ENCODE measurements at places on chromosomes 7 and 10.

DNA sequence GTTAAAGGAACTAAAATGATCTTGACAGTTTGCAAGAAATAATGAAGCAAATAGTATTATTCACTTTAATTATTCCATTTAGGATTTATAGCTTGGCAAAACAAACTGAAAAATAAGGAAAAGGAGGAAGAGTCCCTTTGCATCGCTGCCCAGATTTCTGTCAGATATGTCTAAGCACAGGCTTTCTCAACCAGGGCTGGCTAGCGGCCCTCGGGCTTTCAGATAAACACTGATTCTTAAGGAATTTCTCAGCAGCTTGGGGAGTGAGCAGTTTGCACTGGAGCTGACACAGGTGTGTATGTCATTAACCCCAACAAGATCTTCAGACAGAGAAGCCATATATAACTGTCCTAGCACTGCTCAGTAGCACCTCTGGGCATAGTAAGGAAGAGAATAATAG, 47.9 kb upstream of the SEMA3D start:
- DNase-seq = no peak

GRCh38 chr10:3619241-3619640, 165.8 kb downstream of the KLF6 start:
- no peak for DNase-seq

DNA sequence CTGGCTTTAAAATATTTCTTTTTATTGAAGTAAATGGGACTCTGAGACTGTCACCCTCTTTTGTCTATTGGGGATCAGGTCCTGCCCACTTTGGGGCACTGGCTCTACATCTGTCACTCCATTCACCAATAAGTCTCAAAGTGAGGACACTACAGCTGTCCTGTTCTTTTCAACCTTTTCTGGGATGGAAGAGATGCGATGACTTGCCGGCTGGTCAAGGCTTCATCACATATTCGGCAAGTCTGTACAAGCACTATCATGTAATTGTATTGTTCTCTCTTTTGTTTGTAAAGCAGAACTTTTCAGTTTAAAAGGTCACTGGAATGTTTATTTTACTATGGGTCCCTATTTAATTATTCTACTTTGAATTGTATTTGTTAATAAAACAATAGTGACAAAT, 17.7 kb upstream of the SP8 start:
- no peak for DNase-seq

- DNase-seq = peak; percentile 45
Observed at GRCh38 chr7:27917774-27918314, 177.9 kb downstream of the TAX1BP1 start.

DNA sequence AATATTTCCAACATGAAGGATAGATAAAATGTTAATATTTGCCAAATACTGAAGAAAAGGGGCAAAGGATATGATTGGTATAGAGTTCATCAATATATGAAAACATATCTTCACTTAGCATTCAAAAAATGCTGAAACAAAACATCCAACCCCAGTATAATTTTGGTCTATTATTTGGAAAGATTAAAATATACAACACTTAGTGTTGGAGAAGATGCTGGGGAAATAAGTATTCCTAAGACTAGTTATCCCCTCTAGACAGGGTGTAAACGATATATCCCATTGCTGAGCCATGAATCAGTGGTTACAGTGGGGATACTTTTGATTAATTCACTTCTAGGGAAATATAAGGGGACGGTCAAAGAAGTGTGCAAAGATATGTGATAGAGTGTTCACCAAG, 187.3 kb upstream of the IMMP2L start:
- DNase-seq = no peak

- DNase-seq = no peak
Observed at GRCh38 chr10:12177642-12178041, 18.0 kb downstream of the NUDT5 start.

GRCh38 chr7:114718861-114719260, 203.0 kb upstream of the MDFIC start:
- DNase-seq = no peak

GRCh38 chr10:130461631-130462030, 325.4 kb downstream of the GLRX3 start:
- DNase-seq = no peak

DNA sequence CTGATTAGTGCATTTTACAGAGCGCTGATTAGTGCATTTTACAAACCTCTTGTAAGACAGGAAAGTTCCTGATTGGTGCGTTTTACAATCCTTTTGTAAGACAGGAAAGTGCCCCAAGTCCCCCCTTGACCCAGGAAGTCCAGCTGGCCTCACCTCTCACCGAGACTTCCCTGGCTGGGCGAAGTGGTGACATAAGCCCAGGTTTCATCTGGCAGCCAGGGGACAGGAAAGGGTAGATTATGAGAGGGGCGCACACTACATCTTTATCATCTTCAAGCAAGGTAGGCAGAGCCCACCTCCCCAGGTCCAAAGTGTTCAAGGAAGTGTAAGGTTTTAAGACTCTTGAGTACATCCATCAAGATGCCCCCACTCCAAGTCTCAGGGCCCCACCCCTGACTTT, 5.5 kb upstream of the GDF10 start:
- DNase-seq = no peak

DNA sequence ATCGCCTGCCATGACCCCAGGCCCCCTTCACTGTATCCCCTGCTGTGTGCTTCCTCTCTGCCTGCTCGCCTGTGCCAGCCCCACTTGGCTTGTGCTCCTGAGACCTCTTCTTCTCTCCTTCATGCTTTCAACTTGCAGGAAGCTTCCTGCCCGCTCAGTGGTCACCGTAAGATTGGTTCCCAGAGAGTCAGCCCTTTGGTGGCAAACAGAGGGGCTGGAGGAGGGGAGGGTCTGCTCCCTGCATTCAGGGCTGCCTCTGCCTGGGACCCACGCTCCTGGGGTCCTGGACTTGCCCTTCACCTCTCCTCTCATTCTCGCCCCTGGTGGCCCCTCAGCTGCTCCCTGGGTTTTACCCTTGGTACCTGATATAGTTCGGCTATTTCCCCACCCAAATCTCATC, 45.8 kb upstream of the ZNF32 start:
- DNase-seq = no peak

DNA sequence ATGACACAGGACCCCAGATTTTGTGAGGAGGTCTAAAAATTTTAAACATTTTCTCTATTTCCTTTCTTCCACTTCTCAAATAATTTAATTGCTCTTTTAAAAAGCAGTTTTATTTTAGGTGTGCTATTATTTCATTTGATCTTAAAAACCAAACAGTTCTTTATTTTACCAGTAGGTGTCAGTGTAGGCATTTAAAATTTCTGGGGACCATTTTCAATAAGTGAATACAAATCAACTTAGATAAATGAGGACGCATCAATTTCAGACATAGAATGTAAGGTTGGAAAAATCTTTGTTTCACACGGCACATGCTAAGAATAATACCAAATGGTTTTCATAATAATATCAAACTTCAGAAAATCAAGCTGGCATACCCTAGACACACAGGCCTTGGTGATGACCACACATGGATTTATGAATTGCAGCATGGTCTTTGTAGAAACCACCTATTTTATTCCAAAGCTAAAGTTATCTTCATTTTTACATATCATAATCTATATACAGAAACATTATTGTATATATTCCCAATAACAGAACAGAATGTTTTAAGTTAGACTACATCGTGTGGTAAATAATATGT, 127.6 kb upstream of the SLC26A5 start:
- DNase-seq = peak; percentile 7

GRCh38 chr7:22980422-22980821, 33.5 kb downstream of the HYCC1 start:
- DNase-seq = no peak

DNA sequence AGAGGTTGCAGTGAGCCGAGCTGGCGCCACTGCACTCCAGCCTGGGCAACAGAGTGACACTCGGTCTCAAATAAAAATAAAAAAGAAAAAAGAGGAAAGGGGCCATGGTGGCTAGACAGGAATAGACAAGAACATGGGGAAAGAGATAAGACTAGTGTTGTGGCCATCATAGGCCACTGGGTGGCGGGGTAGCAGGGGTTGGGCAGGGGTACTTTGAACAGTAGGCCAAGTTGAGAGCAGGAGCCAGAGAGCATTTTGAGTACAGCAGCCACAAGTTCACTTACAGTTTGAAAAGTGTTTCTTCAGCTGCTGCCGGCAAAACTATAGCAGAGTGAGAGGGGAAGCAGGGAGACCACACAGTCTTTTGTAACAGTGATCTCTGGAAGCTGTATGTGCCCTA, 656.0 kb downstream of the CNTNAP2 start:
- DNase-seq = peak; percentile 1

GRCh38 chr7:99898836-99899235, 20.5 kb downstream of the TRIM4 start:
- no peak for DNase-seq

DNA sequence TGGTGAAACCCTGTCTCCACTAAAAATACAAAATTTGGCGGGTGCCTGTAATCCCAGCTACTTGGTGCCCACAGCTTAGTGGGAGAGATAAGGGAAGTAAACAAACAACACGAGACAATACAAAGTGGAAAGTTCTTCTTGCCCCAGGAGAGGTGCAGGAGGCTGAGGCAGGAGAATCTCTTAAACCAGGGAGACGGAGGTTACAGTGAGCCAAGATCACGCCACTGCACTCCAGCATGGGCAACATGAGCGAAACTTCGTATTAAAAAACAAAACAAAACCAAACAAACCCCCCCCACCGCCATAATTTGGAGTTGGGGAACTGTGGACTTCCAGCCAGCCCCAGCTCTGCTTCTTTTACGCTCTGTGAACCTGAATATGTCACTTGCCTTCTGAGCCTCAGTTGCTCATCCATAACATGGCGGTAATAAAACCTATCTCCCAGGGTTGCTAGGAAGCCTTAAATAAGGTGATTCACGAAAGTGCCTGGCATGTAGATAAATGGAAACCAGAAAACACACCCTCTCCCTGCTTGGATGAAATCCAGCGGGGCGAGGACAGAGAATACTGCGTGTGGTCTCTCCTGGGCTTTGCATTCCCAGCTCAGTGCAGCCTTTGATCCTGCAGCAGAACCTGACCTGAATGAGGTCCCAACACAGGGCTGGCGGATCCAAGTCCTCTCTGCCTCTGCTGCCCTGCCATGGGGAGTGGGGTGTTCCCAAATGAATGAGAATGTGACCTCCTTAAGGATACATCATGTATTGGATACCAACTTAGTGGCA, 10.2 kb downstream of the MLXIPL start:
- no peak for DNase-seq

- DNase-seq = no peak
Observed at GRCh38 chr10:96387601-96388000, 28.8 kb upstream of the OPALIN start.

DNA sequence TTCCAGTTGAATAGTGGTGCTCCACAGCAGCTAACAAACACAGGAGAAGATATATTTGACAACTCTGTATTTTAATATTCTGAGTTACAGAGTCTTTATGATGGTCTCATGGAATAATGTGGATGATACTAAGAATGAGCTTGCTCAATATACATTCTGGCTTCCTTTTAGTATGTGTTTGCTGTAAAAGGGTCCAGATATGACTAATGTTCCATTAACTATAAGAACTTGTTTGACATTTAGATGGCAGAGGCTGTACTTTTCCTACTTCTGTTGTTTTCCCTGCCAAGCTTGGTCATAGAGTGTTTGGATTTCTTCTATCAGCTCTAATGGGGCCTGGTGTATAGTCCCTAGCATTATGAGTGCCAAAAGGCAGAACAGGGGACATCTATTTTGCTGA, 61.5 kb upstream of the GPR22 start:
- DNase-seq = no peak

DNA sequence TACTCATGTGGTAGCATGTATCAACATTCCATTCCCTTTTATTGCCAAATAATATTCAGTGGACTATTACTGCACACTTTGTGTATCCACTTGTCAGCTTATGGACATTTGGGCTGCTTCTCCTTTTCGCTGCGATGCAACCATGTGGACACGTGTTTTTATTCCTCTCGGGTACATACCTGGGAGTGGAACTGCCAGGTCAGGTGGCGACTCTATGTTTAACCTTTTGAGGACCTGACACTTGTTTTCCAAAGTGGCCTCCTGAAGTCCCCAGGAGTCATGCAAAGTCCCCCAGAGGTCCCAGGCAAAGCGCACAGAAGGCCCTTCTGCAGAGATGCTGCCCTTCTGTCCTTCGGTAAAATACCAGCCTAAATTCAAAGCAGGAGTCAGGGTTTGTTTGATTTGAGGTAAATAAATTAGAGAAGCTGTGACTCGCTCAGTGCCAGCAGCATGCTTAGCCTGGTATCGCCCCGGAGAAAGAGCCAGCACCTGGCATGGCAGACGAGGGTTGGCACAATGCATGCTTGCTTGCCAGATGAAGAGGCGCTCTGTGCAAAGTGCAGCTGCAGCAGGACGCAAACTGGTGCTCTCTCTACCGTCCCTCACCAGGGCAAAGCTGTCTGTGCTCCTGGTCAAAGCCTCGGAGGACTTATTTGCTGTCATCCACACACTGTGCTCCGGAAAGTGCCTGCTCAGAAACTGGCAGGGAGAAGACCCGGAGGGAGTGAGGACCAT, 37.8 kb downstream of the HIPK2 start:
- no peak for DNase-seq

DNA sequence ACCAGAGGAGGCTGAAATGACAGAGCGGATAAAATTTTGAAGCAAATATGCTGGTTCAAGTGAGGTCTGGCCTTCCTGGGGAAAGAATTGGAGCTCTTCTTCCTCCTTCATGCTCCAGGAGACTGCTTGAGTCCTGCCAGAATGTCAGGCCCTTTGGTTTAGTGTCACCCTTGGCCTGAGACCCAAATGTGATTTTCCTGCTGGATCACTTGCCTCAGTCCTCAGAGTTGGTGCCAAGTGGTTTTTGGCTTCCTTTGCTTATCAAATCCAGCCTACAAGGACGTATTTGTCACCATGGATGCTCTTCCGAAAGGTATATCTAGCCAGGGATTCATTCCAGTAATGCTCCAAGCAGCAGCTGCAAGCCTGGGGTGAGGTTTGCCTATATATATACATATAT, 118.4 kb downstream of the PLPP4 start:
- DNase-seq = no peak

- DNase-seq = no peak
Observed at GRCh38 chr10:84541289-84541637, 212.9 kb downstream of the CCSER2 start.

GRCh38 chr7:88437132-88437531, 130.4 kb upstream of the STEAP4 start:
- DNase-seq = no peak

DNA sequence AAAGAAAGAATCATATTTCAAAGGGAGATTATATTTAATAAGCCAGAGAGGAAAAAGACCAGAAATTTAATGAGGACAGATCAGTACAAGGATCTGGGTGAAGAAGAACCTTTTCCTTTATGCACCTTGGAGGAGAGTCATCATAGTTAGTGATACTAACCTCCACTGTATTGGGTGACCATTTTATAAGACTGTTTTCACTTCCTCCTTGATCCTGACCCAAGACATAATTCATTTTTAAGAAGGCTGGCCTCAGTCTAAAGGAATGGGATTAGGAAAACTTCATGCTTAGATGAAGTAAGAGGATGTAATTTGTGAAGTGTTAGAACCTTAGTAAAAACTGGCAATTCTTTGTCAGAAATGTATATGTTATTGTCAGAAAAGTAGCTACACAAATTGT, 68.6 kb downstream of the ADAM22 start:
- DNase-seq = no peak

DNA sequence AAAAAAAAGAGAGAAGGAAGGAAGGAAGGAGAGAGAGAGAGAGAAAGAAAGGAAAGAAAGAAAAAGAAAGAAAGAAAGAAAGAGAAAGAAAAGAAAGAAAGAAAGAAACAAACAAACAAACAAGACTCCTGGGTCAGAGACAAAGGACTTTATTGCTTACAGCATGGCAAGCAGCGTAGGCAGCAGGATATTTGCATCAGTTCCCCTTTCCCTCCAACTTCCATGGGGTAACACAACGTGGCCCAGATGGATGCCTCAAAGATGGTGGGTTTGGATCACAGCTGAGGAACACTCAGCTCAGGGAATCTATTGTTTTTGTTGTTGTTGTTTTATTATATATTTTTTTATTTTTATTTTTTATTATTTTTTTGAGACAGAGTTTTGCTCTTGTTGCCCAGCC, 128.5 kb upstream of the VKORC1L1 start:
- no peak for DNase-seq

Measured in HTR-8/SVneo (cell line).